ENCODE measurements at places on chromosomes 2 and 18.

- DNase-seq = no peak
These were observed 137.4 kb upstream of the RBMS1 start for GRCh38 chr2:160630801-160631590.

DNA sequence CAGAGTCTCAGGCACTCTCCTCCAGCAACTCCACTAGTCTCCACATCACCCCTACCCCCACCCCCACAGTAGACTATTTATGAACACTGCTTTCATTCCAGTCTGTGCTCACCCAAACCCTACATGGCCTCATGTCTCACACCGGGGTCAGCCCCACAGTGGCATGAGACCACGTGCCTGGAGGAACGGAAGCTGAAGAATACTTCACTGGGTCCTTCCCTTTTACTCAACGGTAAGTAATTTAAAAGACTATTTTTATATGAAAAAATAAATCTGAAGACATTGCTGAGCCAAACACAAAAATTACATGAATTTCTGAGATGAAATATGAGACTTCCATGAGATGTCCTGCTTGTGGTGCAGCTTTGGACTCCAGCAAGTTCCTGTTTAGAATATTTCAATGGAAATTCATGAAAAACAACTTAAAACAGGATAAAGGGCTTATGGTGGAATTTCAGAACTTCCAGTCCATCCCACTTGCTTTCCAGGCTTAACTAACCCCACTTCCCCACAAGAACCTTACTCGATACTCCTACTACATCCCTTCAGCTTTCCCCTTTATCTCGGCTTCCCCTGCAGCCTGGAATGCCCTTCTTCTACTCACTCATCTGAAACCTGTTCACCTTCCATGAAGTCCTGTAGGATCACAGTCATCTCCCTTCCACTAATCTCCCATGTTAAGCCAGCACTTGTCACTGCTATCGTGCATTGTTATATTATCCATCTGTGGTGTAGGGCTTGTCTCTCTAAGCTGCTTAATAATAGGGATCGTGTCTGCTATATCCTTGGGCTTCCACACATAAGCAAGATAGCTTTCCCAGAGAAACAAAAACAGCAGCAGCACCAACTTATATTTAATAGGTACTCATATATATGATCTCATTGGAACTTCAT is 47.9 kb downstream of the SLC14A1 start:
- DNase-seq = no peak

GRCh38 chr2:13057671-13058070 is 340.9 kb downstream of the TRIB2 start:
- DNase-seq = no peak

GRCh38 chr2:102027036-102027980 is 35.5 kb downstream of the IL1R2 start:
- no peak for DNase-seq

GRCh38 chr18:5729983-5730699 is 165.2 kb downstream of the TMEM200C start:
- no peak for DNase-seq

DNA sequence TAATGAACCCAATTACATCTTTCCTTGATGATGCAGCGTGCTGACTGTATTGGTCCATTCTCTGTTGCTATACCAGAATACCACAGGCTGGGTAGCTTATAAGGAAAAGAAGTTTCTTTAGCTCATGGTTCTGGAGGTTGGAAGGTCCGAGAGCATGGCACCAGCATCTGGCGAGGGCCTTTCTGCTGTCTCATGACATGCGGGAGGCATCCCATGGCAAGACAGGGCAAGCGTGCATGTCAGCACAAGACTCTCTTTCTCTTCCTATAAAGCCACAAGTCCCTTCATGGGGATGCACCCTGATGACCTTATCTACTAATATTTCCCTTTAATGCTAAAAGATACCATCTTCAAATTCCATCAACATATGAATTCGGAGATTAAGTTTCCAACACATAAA is 122.8 kb upstream of the FHL2 start:
- no peak for DNase-seq

DNA sequence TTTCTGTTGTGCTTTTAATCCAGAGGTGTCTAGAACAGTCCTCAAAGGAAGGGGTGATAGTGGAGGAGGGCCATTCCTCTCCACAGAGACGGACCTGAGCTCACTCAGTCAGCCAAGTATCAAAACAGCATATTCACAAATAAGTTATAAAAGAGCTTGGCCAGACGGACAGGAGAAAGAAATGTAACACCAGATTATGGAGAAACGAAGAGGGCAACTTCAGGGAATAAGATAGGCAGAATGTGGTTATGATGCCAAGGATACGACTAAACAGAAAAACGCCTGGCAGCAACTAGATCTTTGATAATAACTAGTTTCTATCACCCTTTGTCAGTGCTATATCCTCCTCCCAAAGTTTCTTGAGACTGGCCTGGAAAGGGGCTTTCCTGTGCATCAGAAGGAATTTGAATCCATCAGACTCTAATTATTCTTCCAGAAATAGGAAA is 42.5 kb downstream of the MAP4K3 start:
- no peak for DNase-seq

DNA sequence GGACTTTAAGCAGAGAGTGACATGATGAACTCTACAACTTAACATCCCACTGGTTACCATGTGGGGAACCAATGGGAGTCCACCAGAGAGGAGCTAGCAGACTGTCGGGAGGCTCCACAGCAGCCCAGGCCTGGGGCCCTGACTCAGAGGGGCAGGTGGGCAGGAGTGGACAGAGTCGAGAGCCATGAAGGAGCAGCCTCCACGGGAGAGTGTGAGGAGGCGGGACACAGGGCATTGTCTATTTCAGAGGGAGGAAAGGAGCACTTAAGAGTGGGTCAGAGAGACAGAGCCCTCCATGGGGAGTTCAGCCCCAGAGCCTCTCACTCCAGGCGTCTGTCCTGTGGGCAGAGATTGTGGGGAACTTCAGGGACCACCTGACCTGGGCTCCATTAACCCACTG is 118.7 kb downstream of the CYP26B1 start:
- DNase-seq = no peak

DNA sequence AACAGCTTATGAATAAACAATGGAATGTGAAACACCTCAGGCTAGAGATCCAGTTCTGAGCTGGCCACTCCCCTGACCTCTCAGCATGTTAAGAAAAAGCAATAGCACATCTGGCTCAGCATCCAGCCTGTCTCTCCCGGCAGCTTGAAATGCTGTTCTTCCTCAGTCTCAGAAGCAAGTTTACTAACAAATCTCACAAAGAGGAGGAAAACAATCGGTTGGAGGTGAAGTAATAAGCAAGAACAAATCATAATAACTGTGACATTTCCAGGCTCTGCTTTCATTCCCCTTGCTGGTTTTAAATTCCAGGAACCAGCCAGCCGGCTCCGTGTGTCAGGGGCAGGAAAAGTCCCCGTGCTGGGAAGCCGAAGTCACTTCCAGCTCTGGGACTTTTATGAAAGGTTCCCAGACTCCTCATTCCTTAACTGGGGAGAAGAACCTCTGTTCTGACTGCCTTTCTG is 133.9 kb upstream of the ARL4C start:
- no peak for DNase-seq

GRCh38 chr2:237097911-237098702 is 12.4 kb downstream of the COPS8 start:
- DNase-seq = no peak

- no peak for DNase-seq
These were observed 302.9 kb upstream of the ERBB4 start for GRCh38 chr2:212841460-212841859.

- DNase-seq = no peak
These were observed 75.0 kb downstream of the EMILIN2 start for GRCh38 chr18:2921778-2922177.

- peak; percentile 57 for DNase-seq
These were observed 29.6 kb downstream of the DOK1 start for GRCh38 chr2:74584088-74584645.

DNA sequence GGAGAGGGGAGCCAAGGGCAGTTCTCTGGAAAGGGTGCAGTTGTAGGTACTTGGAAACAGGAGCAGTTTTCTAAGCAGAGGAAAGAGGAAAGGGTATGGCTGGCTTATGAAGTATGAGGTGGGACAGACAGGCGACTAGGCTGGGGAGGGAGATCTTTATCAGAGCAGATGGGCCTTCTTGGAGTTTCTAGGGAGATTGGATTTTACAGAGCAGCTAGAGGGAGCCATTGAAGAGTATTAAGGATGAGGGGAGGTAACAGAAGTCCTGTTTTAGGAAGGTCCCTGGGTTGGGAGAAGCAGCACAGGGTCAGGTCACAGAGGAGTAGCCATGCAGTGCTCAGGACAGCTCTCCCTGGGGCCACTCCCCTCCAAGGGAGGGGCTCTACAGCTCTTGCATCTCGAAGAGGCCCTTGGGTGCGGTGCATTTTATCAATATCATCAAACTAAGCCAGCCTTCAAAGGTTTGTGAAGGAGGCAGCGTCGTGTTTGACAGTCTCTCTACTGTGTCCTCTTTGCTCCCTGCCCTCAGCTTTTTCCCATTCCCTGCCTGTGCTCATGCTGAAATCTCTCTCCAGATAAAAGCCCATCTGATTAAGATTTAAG is 154.3 kb downstream of the SETBP1 start:
- DNase-seq = no peak

DNA sequence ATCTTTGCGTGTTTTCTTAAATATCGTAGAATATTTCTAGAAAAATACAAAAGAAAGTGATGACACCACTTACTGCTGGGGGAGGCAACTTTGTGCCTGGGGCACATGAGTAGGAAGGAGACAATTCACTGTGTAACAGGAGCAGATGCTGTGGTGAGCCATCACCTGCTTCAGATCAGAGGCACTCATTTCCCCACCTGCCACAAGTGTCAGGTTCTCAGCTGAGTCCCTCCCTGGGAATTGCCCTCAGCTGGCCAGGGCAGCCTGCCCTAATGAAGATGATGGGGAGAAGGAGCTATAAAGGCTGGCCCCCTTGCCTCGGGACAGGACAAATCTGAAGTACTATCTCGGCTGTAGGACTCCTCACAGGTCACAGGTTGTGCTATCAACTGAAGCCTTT is 322.8 kb downstream of the STK39 start:
- no peak for DNase-seq

DNA sequence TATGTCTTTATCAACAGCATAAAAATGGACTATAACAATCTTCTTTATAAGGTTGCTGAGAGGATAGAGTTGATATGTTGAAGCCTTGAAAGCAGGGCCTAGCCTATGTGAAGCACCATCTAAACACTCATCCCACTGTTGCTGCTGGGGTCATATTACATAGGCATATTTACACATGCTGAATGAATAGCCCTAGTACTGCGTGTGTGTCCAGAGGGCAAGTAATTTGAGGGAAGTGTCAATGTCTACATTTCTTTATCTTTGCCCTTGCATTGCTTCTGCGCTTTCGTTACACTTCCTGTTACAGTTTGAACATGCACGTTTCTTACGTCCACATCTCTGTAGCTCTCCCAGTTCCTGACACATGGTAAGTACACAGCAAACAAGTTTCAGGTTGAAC is 280.3 kb upstream of the ATP5MC3 start:
- DNase-seq = no peak

DNA sequence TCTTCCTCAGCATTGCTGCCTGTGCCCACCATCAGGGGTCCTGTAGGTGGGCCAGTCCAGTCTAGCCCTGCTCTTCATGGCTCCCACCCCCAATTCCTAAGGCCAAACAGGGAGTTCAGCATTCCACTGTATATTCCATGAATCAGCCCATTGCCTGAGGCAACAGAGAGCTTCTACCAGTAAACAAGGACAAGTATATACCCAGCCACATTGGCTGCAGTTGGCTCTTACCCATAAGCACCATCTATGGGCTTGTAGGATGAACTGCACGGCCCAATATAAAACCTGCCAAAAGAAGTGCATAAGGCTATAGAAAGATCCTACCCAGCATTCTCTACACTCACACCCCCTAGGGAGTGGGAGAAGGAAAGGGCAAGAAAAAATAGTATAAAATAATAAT is 95.1 kb upstream of the SALL3 start:
- no peak for DNase-seq

DNA sequence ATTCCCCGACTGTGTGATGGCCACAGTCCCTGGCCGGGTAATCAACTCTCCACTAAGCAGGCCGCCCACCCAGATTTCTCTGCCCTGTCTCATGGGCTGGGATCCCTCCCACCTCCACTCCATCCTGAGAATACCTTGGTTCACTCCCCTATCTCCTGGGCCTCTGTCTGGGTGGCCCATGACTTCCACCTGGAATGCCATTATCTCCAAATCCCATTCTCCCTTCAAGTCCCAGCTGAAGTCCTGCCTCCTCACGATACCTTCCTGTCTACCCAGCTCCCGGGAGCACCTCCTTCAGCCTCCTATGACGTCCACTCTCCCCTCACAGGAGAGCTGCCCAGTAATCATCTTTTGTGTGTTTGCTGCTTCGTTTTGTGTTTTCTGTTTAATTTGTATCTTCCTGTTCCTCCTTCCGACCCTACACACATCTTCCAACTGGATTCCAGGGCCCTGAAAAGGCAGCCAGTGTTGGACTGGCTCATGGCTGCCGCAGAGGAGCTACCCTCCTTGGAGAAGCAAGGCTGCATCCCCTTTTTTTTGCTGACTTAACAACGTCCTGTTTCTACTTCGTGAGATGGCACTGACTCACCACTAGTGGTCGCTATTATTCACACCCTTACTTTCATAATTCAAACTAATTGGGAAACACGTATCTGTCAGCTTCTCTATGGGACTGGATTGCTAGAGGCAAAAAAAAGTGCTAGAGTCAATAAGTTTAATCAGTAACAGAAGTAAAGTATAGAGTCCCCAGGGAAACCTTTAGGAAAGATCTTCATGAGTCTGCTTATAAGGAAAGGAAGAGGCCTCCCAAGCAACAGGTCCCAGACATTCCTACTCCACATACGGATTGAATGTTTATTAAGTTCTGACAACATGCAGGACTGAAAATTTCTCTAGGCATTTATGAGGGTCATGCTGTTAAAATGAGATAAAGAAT is 171.9 kb upstream of the GATA6 start:
- peak; percentile 26 for DNase-seq

- no peak for DNase-seq
These were observed 5.7 kb upstream of the TET3 start for GRCh38 chr2:73979021-73979420.

DNA sequence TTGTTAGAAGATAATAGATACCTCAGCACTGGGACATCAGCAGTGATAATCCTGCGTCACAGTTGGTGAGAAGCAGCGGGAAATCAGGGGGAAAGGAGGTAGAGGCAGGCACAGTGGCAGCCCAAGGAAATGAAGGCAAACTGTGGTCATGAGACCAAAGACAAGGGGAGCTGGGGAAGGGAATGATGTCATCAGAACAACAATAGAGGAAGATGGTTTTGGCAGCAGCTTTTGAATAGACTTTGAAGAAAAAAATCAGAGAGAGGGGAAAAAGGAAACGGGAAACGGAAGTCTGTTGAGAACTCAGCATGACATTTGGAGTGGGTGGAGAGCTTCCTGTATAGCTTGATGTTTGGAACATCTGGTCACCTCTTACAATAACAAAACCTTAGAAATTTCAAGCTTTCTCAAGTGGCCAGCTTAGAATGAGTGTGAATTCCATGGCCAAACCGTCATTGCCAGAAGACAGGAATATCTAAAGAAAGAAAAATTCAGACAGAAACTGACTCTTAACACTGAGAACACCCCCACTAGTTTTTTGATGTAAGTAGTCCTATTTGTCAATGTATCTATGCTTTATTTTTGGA is 18.4 kb upstream of the YES1 start:
- DNase-seq = peak; percentile 35

- no peak for DNase-seq
These were observed 1.4 kb downstream of the FAM171B start for GRCh38 chr2:186695081-186695756.

- DNase-seq = no peak
These were observed 86.6 kb downstream of the ANTXR1 start for GRCh38 chr2:69099541-69099940.

- DNase-seq = peak; percentile 59
These were observed 1.6 kb downstream of the CRIM1 start for GRCh38 chr2:36356990-36357846.
